ENCODE measurements at places on chromosomes 3 and 15. TPM values are rescaled to one million over a fixed set of nuclear protein-coding genes. Genes with fewer than 3 reads are reported as not detected.

DNA sequence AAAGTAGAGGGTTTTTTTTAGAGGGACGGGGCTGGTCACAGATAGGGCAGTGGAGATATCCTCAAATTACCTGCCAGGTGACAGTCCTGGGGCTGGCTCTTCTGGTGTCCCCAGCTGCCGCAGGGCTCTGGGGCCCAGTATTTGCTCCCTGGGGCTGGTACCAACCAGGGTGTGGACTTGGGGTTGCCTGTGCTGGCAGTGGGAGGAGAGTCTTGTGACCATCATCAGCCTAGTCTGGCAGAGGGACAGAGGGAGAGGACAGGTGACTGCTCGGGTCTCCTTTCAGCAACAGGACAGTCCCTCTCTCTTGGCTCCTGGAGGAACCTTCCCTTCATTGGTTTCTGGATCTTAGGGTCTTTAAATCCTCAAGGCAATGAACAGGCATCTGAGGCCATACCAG, 7.9 kb upstream of the RPP14 start:
- H3K4me3 ChIP-seq: no peak overlapping the region
- no peak overlapping the region for H3K27ac ChIP-seq
- no peaks in the 10 kb centered on the region for H3K4me1 ChIP-seq
- no peaks in the 10 kb centered on the region for H3K36me3 ChIP-seq

DNA sequence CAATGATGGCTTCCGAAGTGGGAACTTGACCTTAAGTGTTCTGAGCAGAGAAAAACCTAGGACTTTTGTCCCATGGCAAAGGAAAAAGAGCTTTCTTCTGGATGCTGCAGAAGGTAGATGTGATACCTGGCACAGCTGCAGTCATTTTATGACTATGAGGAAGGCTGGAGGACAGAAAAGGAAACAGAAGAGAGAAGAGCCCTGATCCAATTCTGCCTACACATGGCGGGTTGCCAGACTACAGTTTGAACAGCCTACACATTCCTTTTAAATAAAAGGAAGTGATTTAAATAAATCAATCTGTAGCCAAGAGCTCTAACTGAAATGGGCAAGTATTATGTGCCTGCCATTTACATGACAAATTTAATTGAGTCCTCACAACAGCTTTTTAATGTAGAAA, 43.6 kb upstream of the CHRNB4 start:
- H3K27ac ChIP-seq: no peak overlapping the region
- peak; percentile 28 for DNase-seq
- no peaks in the 10 kb centered on the region for H3K27me3 ChIP-seq
- no peaks in the 10 kb centered on the region for H3K36me3 ChIP-seq

The SEC11A gene
- 243 TPM for total RNA-seq

DNA sequence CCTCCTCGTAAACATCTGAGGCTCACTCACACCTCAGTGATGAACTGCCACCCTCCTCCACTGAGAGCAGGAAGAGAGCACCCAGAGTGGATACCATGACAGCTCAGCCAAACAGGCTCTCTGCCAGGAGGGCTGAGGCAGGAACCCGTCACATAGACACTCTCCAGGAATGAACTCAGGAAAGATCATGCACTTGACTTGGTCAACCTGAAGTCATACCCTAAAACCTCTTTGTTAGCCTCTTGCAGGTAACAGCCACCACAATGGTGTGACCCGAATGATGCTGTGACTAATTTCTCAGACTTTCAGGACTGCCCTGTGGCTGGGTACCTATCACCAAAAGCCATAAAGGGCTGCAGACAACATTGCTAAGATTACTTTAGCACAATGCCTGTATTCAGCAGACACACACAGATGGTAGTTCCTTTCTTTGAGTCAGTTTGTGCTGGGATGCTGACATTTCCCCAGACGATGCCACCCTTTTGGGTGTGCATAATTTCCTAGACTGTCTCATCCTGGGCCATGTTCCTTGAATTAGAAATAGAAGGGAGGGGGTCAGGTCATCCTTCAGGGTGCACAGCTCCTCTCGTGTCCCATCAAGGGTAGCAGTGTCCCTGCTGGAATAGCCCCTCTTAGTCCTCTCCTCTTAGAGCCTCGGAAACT, 30.3 kb downstream of the CX3CR1 start:
- H3K27me3 ChIP-seq: peaks cover 55% of the 10 kb centered on the region
- H3K4me1 ChIP-seq: no peaks in the 10 kb centered on the region
- no peaks in the 10 kb centered on the region for H3K36me3 ChIP-seq
- no peak for DNase-seq
- H3K27ac ChIP-seq: no peak overlapping the region

DNA sequence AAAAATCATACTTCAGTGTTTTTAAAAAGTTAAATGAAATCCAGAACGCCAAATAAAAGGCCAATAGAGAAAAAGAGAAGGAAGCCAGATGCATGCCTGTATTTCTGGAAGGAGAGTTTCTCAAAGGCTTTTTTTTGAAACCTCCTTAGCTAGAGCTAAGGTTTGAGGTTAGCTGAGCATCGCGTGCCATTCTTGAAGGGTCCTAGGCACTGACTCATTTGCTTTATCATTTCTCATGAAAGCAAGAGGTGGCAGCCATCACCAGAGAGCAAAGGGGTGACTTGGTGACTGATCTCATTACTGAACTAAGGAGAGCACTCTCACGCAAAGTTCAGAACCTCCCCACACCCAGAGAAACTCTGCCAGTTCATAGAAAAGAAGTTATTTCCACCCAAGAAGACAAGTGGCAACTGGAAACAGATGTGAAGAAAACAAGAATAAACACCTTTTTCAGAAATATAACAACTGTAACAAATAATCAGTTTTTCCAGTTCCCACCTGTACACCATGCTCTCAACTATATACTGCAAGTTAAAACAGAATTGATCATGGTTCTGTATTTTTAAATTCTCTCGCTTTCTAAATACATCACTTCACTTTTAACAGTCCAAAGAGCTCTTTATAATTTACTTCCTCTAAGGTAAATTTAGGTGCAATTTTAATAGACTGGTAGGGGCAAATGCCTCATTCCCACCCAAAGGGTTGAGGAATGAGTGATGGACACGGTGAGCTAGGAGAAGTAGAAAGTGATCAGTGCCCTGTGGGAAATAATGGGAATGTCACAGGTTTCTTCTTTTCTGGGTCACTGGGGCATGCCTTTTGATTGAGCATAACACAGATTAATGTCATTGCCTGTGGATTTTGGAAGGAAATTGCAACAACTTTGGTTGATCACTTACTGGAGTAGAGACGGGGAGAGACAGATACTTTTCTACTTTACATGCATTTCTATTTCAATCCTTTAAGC, 24.7 kb downstream of the GPR15 start:
- no peaks in the 10 kb centered on the region for H3K27me3 ChIP-seq
- H3K36me3 ChIP-seq: no peaks in the 10 kb centered on the region
- no peak overlapping the region for H3K27ac ChIP-seq
- H3K4me1 ChIP-seq: no peaks in the 10 kb centered on the region

- no peaks in the 10 kb centered on the region for H3K27me3 ChIP-seq
- H3K36me3 ChIP-seq: no peaks in the 10 kb centered on the region
- DNase-seq: no peak
- H3K4me3 ChIP-seq: no peak overlapping the region
Measured at GRCh38 chr3:116877968-116878367, 168.4 kb downstream of the TUSC7 start.

The SAMMSON gene
- not detected for total RNA-seq

GRCh38 chr3:184525337-184526087, 36.1 kb upstream of the EPHB3 start:
- peak overlapping the region; percentile 75 for H3K4me3 ChIP-seq
- peaks cover 91% of the 10 kb centered on the region for H3K27me3 ChIP-seq
- H3K27ac ChIP-seq: no peak overlapping the region
- DNase-seq: no peak
- H3K36me3 ChIP-seq: peaks cover 5% of the 10 kb centered on the region

The SIAH2 gene
- 30.6 TPM for total RNA-seq

GRCh38 chr15:73918784-73919183, 7.5 kb upstream of the LOXL1 start:
- H3K27ac ChIP-seq: no peak overlapping the region
- H3K4me1 ChIP-seq: peaks cover 16% of the 10 kb centered on the region
- DNase-seq: no peak

- no peak for DNase-seq
- H3K4me3 ChIP-seq: no peak overlapping the region
- H3K36me3 ChIP-seq: no peaks in the 10 kb centered on the region
- H3K27me3 ChIP-seq: no peaks in the 10 kb centered on the region
- peaks cover 12% of the 10 kb centered on the region for H3K4me1 ChIP-seq
Measured at GRCh38 chr3:144866476-144866875, 894.9 kb downstream of the DIPK2A start.

The CAPN3 gene
- total RNA-seq: 2.3 TPM

The SERINC4 gene
- 0.33 TPM for total RNA-seq

DNA sequence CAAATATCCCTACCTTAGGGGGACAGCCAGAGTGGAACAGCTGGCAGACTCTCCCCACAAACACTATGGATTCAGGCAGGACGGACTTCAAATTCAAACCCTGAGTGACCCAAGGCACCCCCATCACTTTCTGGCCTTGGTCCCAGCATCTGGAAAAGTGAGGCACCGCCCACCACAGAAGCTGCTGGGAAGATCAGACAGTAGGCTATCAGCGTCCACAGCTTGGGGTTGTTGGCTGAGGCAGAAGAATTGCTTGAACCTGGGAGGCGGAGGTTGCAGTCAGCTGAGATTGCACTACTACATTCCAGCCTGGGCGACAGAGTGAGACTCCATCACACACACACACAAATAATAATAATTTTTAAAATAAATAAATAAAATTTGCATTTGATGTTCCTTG, 8.5 kb downstream of the PFKFB4 start:
- DNase-seq: no peak
- H3K27ac ChIP-seq: no peak overlapping the region
- no peaks in the 10 kb centered on the region for H3K4me1 ChIP-seq
- H3K36me3 ChIP-seq: no peaks in the 10 kb centered on the region
- H3K4me3 ChIP-seq: no peak overlapping the region
- no peaks in the 10 kb centered on the region for H3K27me3 ChIP-seq

The WDR82 gene
- 59.7 TPM for total RNA-seq

DNA sequence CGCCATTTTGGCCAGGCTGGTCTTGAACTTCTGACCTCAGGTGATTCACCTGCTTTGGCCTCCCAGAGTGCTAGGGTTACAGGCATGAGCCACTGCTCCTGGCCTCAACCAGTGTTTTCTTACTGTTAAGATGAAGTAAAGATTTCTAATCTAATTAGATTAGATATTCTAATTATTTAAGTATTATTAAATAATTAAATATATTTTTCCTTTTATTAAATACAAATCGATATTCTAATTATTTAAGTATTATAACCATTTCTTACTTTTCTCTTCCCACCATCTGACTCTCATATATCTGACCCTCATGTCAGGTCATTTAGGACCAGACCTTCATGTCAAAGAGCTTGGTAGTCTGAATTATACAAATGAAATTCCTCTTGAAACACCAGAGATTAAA, 1291.9 kb upstream of the EPHA6 start:
- no peak overlapping the region for H3K27ac ChIP-seq
- H3K27me3 ChIP-seq: no peaks in the 10 kb centered on the region
- DNase-seq: no peak
- no peaks in the 10 kb centered on the region for H3K4me1 ChIP-seq

- H3K4me1 ChIP-seq: peaks cover 12% of the 10 kb centered on the region
- DNase-seq: peak; percentile 55
- no peak overlapping the region for H3K27ac ChIP-seq
Measured at GRCh38 chr15:92617549-92618520, 37.7 kb downstream of the FAM174B start.

DNA sequence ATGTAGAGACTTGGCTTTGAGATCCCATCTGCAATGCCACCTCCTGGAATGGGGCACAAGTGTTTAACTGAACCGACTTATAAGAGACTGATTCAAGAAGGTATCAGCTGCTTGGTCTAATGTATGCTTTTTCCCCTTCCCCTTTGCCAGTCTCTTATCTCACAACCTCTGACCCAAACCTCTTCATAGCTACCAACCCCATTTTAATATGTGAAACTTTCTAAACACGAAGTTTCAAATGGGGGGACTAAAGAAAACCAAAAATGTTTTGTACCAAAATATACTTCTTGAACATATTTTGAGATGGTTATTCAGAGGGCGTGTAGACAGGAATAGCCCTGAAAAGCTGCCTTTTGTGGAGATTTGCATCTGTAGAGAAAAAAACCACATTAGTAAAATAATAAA, 73.1 kb downstream of the OXSM start:
- H3K4me1 ChIP-seq: no peaks in the 10 kb centered on the region
- no peaks in the 10 kb centered on the region for H3K36me3 ChIP-seq
- DNase-seq: no peak
- H3K27me3 ChIP-seq: no peaks in the 10 kb centered on the region
- no peak overlapping the region for H3K27ac ChIP-seq

The WDR93 gene
- total RNA-seq: not detected

- no peak overlapping the region for H3K4me3 ChIP-seq
- H3K4me1 ChIP-seq: no peaks in the 10 kb centered on the region
Measured at GRCh38 chr3:15660055-15660935, 58.8 kb downstream of the BTD start.

The CYP1A2 gene
- total RNA-seq: not detected

- H3K27ac ChIP-seq: no peak overlapping the region
- no peaks in the 10 kb centered on the region for H3K4me1 ChIP-seq
- no peak overlapping the region for H3K4me3 ChIP-seq
- H3K36me3 ChIP-seq: no peaks in the 10 kb centered on the region
Measured at GRCh38 chr3:124053871-124054270, 61.9 kb upstream of the ROPN1 start.

GRCh38 chr15:51310064-51310463, 28.3 kb downstream of the CYP19A1 start:
- DNase-seq: no peak
- H3K4me3 ChIP-seq: no peak overlapping the region
- no peak overlapping the region for H3K27ac ChIP-seq
- no peaks in the 10 kb centered on the region for H3K4me1 ChIP-seq

DNA sequence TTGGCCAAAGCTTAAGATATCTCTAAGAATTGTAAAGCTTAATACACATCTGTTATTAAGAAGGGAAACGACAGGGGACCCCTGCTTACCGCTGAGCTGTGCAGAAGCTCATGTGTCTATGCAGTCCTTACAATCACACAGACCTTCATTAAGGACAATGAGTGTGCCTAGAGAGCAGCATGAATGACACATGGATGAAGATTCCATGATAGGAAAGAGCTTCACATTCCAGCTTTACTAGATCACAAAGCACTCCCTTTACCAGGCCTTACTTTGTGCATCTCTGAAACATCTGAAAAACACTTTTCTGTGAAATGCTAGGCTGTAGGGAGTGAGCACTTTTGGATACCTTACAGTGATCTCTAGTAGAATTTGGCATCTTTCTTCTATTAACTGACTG, 32.0 kb downstream of the RNF168 start:
- no peak overlapping the region for H3K4me3 ChIP-seq
- H3K36me3 ChIP-seq: peaks cover 54% of the 10 kb centered on the region
- H3K27me3 ChIP-seq: no peaks in the 10 kb centered on the region

DNA sequence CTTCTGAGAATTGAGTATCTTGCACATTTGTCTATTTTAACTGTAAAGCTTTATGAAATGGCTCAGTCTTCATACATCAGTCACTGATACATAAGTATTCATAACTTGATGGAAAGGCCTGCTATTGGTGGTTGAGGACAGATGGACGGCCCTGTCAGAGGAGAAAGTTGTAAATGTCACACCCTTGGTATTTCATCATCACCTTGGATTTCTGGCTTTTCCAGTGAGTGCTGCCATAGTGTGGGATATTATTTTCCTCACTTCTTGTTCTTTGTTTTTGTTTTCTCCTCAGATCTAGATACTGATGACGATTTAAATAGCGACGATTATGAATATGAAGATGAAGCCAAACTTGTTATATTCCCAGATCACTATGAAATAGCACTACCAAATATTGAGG, 47.9 kb downstream of the USP13 start:
- no peak for DNase-seq
- no peaks in the 10 kb centered on the region for H3K27me3 ChIP-seq
- H3K4me3 ChIP-seq: no peak overlapping the region
- no peak overlapping the region for H3K27ac ChIP-seq

The TUSC7 gene
- not detected for total RNA-seq

The TMOD2 gene
- 1.0 TPM for total RNA-seq
